ENCODE measurements at places on chromosomes 2 and 18. TPM values are rescaled to one million over a fixed set of nuclear protein-coding genes. Genes with fewer than 3 reads are reported as not detected.

Gene FAM237A
- total RNA-seq: not detected

Gene METTL21A
- total RNA-seq: 17.4 TPM

Gene UGT1A6
- total RNA-seq: not detected

Gene INHBB
- 35.3 TPM for total RNA-seq

Gene POTEE
- 0.26 TPM for total RNA-seq

Gene CNTNAP5
- not detected for total RNA-seq

Gene KLHL41
- total RNA-seq: 0.13 TPM

Gene KCNE4
- under 0.01 TPM for total RNA-seq

Gene TACR1
- not detected for total RNA-seq

Gene CFAP65
- total RNA-seq: not detected

Gene CNDP2
- 50.3 TPM for total RNA-seq

Gene SOX11
- total RNA-seq: not detected

Gene PSTPIP2
- total RNA-seq: 0.63 TPM

Gene SCYGR5
- not detected for total RNA-seq

Gene TMEM198
- total RNA-seq: not detected

Gene CCDC85A
- total RNA-seq: 2.2 TPM

Gene IL1RN
- not detected for total RNA-seq

Gene CTAGE1
- total RNA-seq: not detected

Gene TRAPPC12
- 27.0 TPM for total RNA-seq

Gene CRYGC
- not detected for total RNA-seq

Gene DCC
- total RNA-seq: not detected

Gene SERPINB4
- total RNA-seq: 0.13 TPM

Gene GBX2
- total RNA-seq: 0.51 TPM
